Hematopoietic multipotent progenitor cell treated with erythropoietin and hydrocortisone succinate and interleukin-3 and kit ligand, for 17 days (in vitro differentiated cells): ENCODE measurements at places on chromosomes 3 and 15.

GRCh38 chr3:72494130-72494529 is 354.1 kb downstream of the SHQ1 start:
- no peak for DNase-seq

DNA sequence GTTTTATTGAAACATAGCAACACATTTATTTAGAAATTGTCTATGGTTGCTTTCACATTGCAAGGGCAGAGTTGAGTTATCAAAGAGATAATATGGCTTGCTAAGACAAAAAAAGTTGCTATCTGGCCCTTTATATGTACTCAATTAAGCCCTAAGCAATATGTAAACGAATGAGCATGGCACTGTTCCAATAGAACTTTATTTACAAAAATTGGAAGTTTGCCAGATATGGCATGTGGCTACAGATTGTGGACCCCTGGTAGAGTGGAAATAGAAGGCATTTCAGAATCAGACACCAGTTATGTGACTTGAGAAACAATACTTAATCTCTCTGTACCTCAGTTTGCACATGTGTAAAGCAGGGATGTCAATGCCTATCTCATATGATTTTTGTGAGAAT is 515.6 kb upstream of the SGO1 start:
- DNase-seq = no peak

GRCh38 chr15:40251486-40252140 is 12.8 kb downstream of the PAK6 start:
- DNase-seq = no peak

- no peak for DNase-seq
Observed at GRCh38 chr3:142999881-143000280, 1.5 kb upstream of the U2SURP start.

- DNase-seq = no peak
Observed at GRCh38 chr3:133138017-133138416, 99.8 kb downstream of the TMEM108 start.

DNA sequence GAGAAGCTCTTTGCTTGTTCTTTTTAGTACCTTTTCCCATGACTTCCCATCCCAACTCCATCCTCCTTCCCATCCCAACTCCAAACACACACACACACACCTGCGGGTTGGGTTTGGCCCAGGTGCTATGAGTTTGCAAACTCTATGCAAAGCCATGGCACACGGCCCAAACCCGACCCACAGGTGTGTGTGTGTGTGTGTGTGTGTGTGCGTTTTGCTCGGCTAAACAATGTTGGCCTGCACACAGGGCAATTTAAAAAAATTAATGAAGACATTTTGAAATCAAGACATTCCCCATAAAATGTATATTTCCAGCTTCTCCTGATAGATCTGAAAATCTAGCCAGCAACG is 103.7 kb upstream of the TLE3 start:
- no peak for DNase-seq

DNA sequence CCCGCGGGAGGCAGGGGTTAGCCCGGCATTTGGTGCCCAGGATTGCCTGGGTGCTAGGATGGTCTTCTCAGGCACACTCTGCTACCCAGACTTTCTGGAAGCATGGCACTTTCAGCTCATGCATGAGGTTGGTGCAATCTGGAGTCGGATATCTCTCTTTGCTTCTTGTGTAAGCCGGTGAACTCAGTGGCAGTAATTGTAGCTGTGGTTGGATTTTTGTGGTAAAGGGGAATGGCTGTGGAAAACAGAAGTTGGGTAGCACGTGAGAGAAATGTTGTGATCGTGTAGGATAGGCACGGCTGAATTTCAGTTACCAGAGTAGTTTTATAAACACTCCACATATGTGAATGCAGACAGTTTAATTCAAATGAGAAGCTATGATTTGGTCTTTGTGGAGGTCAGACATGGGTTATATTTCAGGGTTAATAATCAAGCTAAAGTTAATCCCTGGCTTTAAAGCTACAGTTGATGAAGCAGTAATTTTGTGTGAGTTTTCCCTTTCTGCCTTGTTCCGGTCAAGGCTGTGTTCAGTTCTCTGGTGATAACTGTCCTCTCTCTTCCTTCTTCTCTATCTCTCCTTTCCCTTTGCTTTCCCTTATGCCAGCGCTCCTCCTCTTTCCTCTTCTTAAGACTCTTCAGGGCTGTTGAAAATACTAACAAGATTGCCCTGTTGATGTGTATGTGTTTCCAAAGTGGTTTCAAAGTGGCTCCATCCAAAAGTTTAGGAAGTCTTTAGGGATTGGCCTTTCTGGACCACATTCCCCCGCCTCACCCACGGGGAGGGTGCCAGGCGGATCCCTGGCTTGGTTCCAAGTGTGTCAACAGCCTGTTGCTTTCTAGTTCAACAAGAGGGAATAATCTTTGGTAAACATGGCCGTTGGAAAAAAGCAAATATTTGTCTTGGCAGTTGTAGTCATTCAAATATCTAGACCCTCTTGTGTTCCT is 404.6 kb upstream of the C2CD4B start:
- DNase-seq = no peak

- no peak for DNase-seq
Observed at GRCh38 chr15:59828861-59829260, 139.7 kb upstream of the BNIP2 start.

GRCh38 chr3:101828691-101829436 is 20.4 kb upstream of the NFKBIZ start:
- DNase-seq = no peak

GRCh38 chr3:14263317-14264005 is 84.8 kb downstream of the LSM3 start:
- DNase-seq = no peak

DNA sequence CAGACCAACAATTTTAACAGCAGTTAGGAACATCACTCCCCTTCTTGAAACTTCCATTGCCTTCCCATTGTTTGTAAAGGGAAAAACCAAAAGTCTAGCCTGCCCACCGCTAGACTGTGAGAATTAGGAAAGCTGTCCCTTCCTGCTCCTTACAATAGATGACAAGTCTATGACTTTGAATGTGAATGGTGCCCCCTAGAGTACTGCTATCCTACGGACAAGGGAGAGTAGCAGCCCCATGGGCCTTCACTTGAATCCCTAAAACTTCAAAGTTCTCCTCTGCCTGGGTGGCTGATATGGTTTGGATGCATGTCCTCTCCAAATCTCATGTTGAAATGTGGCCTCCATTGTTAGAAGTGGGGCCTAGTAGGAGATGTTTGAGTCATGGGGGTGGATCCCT is 41.0 kb upstream of the FSIP1 start:
- DNase-seq = no peak

- no peak for DNase-seq
Observed at GRCh38 chr3:8532251-8532871, 30.7 kb downstream of the LMCD1 start.

- DNase-seq = no peak
Observed at GRCh38 chr3:77081240-77081661, 41.4 kb downstream of the ROBO2 start.

DNA sequence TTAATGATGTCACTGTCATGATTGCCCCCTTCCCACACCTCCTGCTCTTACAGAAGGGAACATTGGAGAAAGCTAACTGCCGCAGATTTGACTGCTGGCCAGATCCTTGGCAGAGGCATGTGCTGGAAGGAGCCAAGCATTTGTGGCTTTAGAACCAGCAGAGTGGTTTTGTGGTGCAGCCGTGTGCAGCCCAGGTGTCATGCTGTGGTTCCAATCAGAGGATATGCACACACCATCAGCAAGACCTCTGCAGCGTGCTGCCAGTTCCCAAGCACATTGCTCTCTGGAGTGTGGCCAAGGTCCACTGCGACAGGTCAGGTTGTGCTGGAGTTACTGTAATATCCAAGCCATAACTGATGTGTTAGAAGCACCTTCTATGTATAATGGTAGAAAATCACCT is 61.6 kb downstream of the OTOL1 start:
- DNase-seq = no peak

DNA sequence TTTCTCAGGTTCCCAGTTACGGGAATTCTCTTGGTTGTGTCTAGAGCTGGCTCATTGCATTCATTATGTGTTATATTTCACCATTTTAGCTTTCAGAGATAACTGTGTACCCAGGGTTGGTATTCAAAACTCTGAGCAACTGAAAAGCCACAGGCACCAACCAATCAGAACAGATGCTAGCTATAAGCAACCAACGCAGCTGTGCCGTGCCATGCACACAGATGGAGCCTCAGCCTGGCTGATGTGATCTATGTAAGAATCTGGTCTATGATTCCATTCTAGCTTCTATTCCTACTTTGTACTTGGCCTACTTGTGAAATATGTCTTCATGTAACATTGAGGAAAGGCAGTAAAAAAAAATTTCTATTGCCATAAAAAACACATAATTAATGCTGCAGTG is 95.0 kb upstream of the CCDC80 start:
- DNase-seq = no peak

DNA sequence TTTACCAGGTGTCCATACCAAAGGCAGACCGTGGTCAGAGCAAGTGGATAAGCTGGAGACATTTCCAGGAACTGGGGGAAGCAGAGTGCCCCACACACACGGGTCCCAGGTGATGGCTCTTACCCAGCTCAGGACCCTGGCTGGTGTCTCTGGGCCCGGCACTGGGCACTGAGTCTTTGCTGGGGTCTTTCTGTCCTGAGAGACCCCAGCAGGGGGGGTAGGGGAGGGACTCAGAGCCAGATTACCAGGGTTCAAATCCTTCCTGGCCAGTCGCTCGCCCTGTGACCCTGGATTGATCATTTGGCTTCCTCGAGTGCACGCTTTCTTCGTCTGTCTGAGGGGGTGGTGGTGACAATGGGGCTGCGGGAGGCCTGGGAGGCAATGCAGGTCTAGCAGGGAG is 95.7 kb downstream of the PLXNA1 start:
- DNase-seq = no peak
